Inflammatory macrophage (primary cell): ENCODE measurements at places on chromosomes 5 and 9.
A peak's percentile ranks its signal among the peaks of the same experiment; 100 is the strongest.

- no peak for DNase-seq
These were observed 752.8 kb downstream of the IRX1 start for GRCh38 chr5:4348423-4348822.

DNA sequence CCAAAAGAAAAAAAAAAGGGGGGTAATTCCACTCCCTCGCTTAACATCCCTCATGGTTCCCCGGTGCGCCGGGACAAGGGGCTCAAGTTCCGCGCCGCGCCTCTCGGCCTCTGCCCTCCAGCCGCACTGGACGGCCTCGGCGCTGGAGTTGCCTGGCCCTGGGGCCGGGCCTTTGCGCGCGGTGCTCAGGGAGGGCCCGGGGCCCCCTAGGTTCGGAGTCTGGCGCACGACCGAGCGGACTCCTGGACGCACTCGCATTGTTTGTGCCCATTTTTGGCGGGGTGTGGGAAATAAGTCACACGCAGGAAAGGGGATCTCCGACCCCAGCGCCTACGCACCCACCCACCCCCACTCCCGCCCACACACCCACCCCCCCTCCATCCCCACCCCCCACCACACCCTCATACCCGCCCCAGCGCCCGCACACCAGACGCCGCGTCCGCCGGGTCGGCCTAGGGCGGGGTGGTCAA is 381 bp downstream of the MED22 start:
- DNase-seq: peak; percentile 25

- DNase-seq: no peak
These were observed 19.9 kb upstream of the WNK2 start for GRCh38 chr9:93164085-93164484.

DNA sequence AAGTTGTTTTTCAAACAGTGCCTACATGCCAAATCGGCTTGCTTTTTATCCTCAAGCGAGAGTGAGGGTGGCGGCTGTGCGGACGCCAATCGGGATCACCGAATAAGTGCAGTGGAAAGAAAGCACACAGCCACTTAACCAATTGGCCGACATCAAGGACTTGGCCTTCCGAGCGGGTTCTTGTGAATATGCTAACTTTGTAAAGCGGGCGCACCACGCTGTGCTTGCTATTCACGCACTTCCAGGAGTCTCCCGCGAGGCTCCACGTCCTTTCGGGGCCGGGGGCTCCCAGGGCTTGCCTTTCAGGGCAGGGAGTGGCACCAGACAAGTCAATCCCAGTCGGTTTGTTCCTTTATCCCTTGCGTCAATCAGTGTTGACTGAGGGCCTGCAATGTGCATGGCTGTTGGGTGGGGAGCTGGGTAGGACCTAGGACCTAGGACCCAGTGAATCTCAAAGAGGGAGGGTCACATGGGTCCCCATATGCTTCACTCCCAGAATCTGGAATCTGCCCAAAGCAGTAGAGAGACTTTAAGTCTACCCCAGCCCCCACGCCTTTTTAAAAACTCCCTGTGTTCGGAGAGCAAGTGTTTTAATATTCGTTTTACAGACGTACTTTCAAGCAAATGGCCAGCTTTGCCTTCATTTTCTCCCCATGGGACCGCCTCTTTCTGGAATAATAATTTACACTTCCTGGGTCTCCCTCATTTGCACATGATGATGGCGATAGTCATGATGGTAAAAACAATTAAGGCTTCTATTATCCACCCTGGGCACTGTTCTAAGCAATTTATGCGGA is 2.0 kb upstream of the GCNT4 start:
- DNase-seq: no peak

DNA sequence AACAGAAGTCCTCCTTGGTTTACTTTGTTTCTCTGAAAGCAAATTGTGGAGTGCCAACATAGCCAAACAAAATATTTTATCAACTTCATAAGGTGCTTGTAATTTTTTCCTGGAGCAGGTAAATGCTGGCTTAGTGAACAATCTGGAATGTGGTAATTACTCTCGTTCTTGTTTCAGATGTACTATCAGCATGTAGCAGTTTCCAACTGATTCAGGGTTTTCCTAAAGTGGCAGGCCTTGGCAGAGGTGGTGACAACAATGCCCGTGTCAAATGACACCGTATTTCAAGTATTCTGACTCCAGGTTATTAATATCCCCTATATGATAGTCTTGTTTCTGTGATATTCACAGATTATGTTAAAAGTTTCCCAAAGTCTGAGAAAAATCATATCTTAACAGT is 1.2 kb downstream of the C9orf72 start:
- DNase-seq: peak; percentile 38

DNA sequence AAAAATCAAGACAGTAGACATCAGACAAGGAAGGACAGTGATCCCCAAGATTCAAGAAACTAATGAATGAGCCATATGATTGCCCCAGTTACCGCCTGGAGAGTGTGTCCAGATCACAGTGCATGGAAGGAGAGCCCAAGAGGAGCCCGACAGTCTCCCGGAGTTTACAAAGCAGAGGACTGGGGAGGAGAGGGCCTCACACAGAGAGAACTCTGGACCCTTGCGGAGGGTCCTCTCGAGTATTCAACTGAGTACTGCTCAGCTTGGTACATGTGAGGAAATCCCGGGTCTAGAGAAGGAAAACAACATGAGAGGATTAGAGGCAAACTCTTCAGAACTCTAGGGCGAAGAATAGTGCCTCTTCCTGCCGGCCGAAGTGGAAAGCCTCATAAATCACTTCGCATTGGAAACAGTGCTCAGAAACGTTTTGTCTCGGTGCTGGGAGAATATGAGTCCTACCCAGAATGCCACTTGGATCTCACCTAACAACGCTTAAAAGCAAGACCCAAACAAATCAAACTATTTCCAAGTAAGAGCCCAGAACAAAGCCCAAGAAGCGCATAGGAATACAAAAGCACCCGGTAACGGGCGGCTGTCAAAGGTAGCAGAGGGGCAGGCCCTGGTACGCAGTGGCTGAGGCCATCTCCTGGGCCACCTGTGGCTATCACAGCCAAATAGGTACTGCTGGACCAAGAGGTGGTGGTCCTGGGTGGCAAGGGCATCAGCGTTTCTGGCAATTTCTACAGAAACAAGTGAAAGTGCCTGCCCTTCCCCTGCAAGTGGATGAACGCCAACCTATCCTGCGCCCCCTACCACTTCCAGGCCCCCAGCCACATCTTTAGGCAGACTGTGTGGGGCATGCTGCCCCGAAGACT is 36.0 kb downstream of the FAM78A start:
- no peak for DNase-seq

DNA sequence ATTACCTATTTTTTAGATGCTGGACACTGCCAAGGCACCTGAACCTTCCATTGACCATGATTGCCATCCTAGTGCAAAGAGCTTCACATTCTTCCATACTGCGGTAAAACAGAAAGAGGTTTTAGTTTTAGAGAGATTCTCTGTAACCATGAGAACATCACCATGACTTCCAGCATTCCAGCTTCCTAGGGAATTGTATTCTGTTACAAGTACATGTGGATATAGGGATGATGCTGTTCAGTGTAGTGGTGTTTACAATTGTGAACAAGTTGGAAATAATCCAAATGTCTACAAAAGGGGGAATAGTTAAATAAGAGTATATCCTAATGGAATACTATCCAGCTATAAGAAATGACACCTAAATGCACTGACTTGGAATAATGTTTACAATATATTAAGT is 22.4 kb downstream of the NIPSNAP3B start:
- no peak for DNase-seq

- no peak for DNase-seq
These were observed 9.9 kb downstream of the BTNL9 start for GRCh38 chr5:181050016-181050415.

DNA sequence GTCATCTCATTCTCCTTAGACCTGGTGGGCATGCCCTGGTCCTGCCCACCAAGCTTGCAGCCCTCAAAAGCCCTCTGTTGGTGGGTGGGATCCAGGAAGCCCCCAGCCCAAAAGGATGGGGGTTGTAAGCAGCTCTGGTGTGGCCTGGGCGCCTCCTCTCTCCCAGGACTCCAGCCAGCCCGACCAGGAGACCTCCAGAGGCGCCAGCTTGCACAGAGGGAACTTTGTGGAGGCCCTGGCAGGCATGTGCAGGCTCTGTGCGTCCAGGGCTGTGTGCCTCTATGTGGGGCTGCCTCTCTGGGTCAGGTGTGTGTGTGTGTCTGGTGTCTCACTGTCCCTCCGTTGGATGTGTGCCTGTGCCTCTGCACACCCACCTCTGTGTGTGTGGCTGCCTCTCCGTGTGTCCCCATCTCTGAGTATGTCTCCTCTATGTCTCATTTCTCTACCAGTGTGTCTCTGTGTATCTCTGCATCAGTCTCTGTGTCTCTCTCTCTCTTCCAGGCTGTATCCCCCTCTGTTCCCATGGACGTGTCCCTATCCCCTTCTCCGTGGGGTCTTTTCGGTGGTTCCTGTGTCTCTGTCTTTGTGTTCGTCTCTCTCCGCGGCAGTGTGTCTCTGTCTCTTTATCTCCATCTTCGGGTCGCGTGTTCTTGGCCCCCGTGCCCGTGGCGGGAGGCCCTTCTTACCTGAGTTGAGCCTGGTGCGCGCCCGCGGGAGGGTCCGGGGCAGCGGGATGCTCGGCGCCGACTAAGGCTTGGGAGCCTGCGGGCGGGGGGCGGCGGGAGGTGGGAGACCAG is 501 bp downstream of the ENHO start:
- no peak for DNase-seq

GRCh38 chr5:65262096-65262495 is 219.6 kb downstream of the ADAMTS6 start:
- DNase-seq: no peak
